ENCODE measurements at places on chromosomes 4 and X.
A peak's percentile ranks its signal among the peaks of the same experiment; 100 is the strongest.

- DNase-seq = no peak
These were observed 24.1 kb downstream of the PHEX start for GRCh38 chrX:22056235-22056634.

DNA sequence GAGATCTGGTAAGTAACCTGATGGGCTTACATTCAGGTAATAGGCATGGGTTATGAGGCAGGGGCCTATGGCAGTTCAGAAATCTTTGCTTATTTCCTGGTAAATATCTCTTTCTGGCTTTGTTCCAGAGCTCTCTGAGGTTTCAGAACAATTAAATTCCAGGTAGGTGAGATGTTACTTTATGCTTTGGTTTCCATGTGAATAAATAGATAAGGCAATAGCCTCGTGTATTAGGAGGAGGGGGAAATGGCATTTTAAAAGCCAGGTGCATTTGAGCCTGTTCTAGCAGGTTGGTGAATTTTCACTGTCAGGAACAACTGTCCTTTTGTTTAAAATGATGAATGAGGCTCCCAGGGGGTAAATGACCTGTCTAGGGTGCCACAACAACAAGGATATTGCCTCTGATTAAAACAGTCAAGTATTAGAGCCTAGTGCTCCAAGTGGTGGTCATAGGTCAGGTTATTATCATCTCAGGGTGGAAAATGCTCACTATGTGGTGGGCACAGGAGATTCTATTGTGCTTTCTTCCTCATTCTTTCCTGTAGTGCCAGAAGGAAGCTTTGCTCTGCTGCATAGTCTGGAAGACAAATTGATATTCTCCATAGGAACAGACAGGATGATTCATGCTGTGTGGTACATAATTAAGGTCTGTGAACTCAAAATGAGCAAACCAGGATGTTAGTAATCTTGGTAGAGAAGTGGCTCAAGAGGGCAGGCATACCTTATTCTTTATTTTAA lies 296.2 kb downstream of the INPP4B start:
- DNase-seq = peak; percentile 90

- no peak for DNase-seq
These were observed 160.6 kb downstream of the PTTG2 start for GRCh38 chr4:38120772-38121171.

GRCh38 chr4:108030332-108030731 lies 40.6 kb downstream of the HADH start:
- peak; percentile 38 for DNase-seq

DNA sequence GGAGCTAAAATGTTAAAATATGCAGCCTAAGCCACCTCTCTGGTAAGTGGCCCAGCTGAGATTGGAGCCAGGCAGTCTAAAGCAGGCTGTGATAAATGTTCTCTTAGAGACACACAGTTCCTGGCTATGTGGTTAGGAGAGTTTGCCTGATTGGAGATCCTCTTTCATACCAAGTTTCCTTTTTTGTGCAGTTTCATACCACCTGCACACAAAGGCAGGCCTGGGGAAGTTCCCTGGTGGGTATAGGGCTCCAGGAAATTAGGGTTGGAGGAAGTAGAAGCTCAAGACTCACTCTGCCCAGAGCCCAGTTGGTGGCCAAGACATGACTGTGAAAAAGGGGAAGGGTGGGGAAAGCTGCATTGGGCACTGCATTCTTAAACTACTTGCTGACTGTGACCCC lies 16.9 kb downstream of the CYBB start:
- no peak for DNase-seq

DNA sequence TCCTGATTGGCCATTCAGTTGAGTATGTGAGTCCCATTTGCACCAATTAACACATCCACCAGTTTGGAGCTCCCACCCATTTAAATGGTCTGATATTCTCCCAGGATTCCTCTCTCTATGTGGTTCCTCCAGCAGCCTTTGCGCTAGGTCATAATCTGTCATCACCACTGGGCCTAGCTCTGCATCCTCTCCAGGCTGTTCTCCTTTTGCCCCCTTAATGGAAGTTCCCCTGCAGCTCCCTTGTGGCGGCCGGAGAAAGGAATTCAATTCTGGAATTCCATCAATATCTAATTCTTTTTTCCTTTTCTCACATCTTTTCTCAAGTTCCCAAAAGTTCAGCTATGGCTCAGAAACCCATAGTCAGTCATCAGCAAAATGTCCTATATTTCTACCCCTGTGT lies 2184.4 kb upstream of the AGA start:
- no peak for DNase-seq

GRCh38 chr4:123427951-123428350 lies 31.4 kb downstream of the SPRY1 start:
- DNase-seq = no peak

DNA sequence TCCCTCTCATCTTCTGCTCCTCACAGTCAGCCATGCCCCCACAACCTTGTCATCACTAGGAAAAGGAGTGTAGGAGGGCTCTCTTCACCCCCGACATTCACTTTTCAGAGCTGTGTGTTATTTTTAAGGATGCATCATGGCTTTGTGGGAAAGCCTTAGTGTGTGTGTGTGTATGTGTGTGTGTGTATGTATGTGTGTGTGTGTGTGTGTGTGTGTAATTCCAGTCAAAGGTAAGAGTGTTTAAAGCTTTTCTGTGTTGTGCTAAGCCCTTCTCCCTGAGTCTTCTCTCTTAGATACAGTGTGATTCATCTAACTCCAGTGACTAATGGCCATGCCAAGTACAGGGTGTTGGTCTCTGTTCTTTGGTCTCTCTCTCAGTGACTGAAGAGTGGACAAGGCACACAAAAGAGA lies 76.6 kb downstream of the CHIC2 start:
- no peak for DNase-seq

DNA sequence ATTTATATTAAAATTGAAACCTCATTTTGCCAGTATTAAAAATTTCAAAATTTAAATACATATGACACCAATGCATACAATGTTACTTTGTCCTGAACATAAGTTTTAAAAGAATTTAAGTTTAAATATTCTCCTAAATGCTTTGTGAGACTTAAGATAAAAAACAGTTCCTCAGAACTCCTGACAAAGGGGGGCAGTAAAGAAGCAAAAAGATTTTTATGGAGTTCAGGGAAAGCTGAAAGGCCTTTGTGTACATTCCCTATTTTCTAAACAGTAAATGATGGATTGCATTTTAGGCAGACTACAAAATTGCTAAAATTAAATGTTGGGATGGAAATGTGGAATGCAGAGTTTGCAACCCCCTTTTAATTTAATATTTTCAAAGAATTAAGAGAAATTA lies 81.7 kb downstream of the SNCA start:
- no peak for DNase-seq

DNA sequence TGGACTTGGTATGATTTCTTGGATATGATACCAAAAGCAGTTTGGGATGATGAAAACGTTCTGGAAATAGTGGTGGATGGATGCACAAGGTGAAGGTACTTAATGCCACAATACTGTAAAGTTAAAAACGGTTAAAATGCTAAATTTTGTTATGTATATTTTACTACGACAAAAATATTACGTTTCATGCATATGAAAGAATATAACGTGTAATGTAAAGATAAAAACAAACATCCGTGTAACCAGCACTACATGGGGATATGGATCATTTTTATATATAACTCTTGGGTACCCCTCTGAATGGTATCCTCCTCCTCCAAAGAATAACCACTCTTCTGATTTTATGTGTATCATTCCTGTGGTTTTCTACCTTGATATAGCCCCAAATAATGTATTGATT lies 862 bp upstream of the CENPU start:
- DNase-seq = peak; percentile 10

GRCh38 chr4:9994246-9994847 lies 26.9 kb downstream of the SLC2A9 start:
- DNase-seq = no peak

DNA sequence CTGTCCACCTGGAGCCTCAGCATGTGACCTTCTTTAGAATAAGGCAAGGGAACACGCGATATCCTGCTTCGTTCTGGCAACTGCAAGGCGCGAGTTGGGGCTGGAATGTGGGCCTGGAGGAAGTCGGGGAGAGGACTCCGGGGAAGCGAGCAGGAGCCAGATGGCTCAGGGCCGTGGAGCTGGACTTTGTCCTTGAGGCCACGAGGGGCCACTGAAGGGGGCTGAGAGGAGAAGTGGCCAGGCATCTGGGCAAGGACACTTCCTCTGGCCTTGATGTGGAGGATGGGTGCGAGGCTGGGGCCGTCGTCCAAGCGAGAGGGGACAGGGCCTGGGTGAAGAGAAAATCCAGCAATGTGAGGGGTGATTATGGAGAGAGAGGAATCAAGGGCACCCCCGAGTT lies 12.2 kb upstream of the DUSP9 start:
- no peak for DNase-seq

DNA sequence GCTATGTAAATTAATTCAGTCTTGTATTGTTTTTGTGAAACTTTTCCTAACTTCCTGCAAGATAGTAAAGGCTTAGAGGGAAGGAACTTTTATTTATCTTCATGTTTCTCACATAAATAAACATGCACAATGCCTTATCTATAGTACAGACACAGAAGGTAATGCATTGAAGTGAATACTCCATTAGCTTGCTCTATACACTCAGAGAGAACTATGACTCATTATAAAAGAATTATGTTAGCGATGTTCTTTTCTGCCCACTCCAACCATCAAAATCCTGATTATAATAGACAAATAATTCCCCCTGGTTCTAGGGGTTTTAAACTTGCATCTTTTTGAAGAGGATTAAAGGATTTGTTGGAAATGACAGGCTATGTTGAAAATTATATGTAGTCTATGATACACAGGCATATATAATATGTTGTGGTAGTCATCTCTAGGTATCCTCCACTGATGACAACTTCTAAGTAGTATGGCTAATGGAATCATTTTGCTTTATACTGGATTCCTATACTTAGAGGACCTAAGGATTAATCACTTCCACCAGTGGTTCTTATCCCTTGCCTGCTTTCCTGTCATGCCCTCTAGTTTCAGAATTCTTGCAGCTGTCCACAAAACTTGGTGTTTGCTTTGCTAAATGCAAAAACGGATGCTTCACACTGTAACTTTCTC lies 115.7 kb downstream of the NDST4 start:
- DNase-seq = no peak

DNA sequence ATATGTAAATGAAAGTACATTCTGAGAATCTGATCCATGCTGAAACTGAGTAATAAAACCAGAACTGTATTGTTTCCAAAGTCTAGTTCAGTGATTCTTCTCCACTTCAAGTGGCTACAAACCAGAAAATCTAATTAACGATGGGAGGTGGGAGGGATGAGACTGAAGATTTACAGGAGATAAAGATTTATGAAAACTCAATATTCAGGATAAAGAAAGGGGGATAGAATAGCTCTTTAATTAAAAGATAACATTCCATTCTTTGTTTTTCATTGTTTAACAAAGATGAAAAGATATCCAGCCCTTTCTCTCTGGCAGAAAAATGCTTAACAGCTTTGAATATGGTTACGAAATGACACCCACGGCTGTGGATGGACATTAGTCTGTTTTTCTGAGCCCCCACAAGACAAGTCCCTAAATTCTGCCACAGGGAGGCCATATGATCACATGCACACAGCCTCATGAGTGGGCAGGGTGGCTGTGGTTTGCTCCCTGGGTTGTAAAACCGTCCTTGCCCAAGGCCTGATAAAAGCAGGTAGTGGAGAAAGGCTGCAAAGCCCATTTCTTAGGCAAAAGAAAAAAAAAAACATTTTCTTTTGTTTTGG lies 36.4 kb downstream of the TMEM150C start:
- no peak for DNase-seq

DNA sequence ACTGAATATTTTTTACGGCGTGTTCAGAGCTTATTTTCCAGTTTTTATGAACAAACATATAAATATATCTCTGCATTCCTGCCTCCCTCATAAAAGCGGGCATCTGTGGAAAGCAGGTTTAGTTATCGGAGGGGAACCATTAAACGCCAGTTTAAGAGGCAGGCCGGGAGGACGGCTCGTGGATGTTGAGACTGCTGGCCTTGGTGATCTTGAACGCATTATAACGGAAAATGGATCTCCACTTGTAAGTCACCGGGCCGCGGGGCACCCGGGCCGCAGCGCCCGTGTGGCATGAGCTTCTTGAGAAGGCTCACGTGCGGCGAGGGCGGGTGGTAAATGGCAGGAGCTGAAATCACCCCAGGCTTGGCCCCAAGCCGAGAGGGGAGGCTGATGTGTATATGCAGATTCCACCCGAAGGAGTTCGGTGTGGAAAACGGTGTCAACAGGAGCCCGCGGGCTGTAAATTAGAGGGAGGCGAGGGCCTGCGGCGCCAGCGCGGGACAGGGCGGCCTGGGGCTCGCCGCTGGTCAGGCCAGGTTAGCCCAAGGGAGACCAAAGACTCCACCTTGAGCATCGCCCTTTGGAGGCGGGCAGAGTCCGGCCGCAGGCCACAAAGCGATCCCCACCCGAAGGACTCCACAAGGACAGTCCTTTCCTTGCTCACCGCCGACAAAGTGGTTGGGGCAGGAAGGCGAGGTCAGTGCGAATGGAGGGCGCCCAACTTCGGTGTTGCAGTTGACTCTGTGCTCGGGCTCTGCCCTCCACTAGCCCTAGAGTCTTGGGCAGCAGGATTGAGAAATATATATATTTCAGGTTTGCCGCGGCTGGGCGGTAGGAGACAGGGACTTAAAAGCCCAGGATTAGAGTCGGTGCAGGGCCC lies 1.3 kb upstream of the HAND2 start:
- no peak for DNase-seq

DNA sequence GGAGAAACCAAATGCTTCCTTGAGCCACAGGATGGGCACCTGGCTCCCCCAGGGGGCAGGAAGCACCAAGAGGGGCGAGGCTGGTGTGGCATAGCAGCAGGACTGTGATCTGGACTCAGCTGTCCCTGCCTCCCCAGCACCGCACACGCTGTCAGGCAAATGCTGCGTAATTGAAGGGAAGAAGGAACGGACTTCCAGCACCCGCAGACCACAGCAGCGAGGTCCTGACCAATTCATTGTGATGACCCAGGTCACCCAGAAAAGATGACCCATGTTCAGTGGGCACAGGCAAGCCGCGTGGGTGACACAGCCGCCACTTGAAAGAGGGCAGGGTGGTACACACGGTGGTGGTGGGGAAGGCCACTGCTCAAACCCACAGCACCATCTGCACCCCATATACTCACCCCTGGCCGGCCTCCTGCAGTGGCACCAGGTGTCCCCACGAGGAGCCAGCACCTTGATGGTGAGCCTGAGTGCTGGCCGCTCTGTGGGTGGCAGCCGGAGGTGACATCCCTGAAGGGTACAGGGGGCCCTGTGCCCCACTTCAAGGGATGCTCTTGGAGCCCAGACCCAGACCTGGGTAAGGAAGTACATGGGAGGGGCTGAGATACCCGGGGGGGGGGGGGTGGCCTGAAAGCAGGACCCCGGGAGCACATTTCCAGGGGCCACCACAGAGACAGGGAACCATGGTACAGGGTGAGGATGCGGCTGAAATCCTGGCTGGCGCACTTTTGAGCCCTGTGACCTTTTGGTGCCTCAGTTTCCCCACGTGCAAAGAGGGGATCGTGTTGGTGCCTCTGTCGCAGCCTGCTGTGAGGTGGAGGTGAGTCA lies 11.5 kb downstream of the NAT8L start:
- DNase-seq = no peak

DNA sequence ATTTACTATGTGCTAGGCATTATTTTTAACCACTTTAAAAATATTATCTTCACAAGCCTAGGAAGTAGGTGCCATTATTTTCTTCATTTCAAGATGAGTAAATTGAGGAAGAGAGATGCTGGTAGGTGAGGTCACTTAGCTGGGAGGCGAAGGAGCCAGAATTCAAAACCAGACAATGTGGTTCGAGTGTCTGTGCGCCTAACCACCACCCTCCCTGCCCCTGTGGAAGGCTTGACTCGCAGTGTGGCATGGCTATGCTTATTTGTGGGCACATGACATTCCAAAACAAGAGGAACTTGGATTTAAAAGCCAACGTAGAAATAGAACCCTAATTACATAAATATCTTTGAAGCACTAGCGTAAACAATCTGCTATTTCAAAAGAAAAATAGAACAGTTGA lies 226.6 kb upstream of the PITX2 start:
- no peak for DNase-seq
